ENCODE measurements at places on chromosomes 5 and 9.
A peak's percentile ranks its signal among the peaks of the same experiment; 100 is the strongest.

GRCh38 chr9:130981002-130981755 is 27.8 kb upstream of the LAMC3 start:
- no peak for DNase-seq

DNA sequence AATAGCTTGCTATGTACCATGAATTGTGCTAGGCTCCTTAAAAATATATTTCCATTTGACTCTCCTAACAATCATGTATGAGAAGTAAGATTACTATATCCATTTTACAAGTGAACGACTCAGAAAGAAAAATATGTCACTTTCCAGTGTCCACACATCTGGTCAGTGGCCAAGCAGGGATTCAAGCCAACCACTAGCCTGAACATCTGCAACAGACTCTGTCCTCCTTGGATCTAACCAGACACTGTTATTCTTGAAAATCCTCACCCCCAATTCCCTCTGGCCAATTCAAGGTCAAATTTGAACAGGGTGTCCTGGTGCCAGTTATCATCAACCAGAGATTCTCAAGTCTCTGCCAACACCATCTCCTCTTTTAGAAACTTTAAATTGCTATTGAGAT is 344.1 kb upstream of the WWC1 start:
- peak; percentile 40 for DNase-seq

DNA sequence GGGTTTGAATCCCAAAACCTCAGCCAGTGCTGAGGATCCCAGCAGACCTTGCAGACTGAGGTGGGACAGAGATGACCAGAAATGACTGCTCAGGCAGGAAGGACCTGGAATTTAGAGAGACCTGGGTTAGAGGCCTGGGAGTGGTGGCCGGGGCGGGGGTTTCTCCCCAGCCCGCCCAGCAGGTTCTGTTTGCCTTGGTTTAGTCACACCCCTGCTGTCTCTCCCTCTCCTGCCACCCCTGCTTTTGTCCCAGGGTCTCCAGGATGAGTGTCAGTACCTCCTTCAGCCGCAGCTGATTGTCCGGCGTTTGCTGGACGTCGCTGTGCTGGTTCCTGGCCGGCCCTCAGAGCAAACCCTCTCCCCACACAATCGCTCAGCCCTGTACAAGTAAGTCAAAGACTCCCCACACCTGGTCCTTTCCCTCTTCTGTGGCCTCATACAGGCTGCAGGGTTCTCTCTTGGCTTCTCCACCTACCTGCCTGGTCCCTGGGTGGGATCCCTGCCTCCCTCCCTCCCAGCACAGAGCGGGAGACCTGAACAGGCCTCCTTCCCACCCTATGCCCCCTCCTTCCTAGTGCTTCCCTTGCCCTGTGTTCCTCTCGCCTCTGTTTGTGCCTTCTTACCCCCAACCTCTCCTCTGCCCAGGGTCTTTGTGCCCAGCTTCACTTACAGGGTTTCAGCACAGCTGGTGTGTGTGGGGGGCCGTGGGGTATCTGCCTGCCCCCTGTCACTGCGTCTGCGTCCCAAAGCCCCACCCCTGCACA is 12.0 kb downstream of the TMEM8B start:
- no peak for DNase-seq

DNA sequence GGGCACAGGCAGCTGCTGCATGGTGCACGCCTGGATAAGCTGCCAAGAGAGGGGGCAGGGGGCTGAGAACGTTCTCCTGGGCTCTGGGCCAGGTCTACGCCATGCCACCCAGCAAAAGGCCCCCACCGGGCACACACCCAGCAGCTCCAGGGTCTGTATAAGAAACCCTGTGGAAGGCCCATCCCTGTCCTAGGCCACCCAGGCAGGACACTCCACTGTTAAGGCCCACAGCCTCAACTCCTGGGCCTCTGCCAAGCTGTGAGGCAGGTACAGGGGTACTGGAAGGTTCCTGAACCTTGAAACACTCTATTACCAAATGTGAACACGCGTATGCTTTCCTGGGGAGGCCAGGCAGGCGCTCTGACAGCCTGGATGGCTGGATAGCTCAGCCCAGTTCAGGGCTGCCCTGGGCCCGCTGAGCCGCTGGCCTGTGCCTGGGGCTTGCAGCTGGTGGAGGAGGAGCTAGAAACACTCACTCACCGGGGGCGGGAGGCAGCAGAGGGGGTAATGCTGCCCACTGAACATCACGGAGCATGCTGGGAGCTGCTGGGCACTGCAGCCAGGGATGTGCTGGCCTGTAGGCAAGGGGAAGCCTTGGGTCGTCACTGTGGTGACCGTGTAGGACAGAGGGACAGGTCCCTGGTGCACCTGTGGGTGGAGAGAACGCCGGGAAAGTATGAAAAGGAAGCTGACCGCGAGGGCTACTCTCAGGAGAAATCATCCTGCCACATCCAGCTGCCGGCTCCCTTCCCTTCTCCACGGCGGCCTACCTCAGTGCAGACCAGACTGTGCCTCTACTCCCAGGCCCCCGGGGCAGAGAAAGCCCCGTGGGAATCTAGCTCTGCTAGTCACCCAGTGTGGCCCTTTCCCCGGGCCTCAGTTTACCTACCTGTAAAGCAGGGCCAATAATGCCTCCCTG is 6.0 kb downstream of the RNF44 start:
- no peak for DNase-seq

DNA sequence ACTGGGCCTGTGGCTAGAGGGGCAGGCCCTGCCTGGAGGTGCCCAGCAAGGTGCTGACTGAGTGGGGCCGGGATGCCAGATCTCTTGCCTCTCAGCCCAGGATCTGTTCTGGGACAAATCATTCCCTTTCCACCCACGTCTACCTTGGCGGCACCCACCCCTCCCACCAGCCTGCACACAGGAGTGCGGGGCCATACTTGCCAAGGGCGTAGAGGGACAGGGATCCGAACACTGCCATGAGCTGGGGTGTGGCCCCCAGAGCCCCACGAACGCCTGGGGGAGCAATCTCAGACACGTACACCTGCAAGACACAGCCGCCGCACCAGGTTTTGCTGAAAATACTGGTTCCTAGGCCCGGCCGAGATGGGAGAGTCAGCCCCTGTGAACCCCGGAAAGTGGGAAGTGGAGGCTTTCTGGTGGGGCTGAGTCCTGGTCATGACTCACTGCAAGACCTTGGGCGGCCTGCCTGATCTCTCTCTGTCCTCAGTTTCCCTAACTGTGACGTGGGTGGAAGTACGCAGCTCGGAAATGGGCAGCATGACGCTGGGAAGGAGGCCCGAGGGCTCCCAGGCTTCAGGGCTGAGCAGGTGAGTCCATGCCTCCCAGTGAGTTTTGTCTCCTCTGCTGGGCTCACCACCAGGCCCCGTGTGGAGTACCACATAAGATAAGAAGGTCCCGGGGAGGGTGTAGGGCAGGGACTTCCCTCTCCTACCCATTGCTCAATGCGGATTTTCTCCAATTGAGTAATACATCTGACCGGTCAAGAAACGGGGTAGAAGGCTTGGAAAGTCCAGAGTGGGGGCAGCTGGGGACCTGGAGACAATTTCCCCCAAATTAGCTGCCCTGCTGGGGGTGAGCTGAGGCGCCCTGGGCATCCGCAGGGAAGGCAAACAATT is 2.6 kb downstream of the SLC2A6 start:
- DNase-seq = no peak

- DNase-seq = no peak
Measured at GRCh38 chr9:85876628-85877027, 64.3 kb upstream of the NAA35 start.

DNA sequence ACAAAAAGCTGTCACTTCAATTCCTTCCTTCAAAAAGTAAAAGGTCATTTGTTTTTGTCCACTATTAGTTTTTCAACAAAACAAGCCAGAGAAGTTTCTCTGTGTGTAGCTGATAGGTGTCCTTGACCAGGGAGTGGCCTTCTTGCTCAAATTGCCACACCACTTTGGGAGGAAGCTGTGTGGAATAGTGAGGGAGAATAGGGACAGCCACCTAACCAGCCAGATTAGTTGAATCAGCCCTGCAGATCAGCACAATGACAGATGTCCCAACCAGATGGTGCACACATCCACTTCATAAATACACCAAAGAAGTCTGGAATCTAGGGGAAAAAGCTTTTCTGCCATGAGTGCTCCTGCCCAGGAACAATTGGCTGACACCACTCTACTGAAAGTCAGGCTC is 37.2 kb downstream of the NREP start:
- DNase-seq = peak; percentile 46

DNA sequence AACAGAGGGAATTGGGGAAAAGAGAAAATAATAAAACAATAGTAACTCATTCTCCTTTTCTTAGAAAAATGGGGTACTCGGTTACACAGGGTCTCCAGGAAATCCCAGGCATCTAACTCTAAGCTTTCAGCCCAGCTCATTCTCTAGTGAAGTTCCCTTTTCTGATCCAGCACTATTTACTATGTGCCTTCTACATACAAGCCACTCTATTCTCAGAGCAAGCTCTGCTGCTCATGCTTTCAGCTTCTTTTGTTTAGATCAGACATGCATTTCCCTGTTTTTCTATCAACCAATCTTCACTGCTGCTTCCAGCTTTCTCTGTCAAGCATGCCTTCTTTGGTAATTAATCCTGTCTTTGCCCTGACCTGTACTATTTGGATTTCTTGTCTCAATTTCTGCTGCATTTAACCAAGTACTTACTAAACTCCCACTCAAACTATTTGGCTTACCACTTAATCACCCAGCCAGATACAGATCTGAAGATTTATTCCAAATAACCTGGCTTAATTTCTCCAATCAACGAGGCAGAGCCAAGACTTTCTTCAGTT is 25.3 kb downstream of the OSMR start:
- DNase-seq = no peak

GRCh38 chr9:115018547-115019435 is 88.4 kb upstream of the TNFSF8 start:
- peak; percentile 95 for DNase-seq

- no peak for DNase-seq
Measured at GRCh38 chr5:154646745-154647113, 108.4 kb upstream of the LARP1 start.

GRCh38 chr9:127140842-127141675 is 18.6 kb upstream of the ANGPTL2 start:
- no peak for DNase-seq

DNA sequence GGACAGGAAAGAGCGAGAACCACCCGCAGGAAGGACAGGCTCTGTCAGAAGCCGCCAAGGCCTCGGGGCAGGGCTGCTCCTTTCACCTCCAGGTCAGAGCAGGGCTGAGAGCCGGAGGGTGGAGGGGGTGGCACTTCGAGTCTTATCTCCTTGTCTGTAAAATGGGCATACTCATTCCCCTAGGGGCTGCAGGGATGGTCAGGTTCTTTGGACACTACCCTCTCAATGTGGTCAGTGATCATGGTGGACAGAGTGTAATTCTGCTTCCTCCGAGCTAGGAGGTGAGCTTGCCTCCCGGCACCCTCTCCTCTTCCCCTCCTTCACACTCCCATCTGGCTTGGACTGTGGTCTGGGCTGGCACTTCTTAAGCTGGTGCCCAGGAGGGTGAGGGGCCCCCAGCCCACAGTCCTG is 39.6 kb downstream of the RGS3 start:
- DNase-seq = no peak

GRCh38 chr5:42301349-42301748 is 121.9 kb upstream of the GHR start:
- DNase-seq = peak; percentile 78

DNA sequence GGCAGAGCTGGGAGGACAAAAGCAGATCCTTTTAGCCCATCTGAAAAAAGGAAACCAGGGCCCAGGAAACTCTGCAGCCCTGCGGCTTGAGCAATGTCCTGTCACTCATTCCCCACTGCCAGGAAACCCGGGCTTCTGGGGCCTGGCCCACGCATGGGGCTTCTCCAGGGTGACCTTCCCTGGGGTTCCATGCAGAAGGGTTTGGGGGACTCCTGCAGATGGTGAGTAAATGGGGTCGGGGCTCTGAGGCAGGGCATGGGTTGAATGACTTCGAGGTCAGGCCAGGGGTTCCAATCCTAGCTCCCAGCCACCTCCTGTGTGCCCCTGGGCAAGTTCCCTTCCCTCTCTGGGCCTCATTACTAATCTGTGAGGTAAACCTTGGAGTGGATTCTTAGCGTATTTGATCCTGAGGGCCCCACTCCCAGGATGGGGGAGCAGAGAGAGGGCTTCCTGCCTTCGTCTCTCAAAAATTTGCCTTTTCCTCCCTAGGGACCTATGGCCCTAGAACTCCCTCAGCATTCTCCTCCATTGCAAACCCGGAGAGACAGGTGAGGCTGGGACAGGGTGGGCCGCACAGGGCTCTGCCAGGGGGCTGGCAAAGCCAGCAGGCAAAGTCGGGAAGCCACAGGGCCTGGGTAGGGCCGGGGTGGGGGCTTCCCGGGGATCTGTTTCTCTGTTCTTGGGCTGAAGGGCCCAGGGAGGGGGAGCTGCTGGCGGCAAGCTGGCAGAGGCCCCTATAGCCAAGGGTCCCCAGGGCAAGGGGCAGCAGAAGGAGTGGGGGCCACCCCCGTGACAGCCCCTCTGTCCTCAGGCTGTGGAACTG is 25.8 kb downstream of the ADGRD2 start:
- no peak for DNase-seq

DNA sequence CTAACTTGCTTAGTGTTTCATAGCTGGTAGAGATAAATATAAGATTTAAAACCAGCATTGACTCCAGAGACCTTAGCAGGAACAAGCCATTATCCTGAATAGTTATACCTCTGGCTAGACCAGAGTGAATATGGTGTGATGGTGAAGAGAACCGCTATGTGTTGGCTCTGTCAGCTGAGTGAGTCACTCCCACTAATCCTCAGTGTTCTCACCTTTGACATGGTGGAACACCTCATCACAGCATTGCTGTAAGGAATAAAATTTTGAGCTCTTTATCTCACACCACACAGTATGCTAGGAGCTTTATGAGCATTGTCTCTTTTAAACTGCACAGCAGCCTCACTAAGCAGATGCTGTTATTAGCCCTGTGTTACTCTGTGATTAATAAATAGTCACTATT is 90.7 kb upstream of the DHFR start:
- no peak for DNase-seq

GRCh38 chr9:2919347-2919746 is 75.5 kb upstream of the PUM3 start:
- peak; percentile 72 for DNase-seq

DNA sequence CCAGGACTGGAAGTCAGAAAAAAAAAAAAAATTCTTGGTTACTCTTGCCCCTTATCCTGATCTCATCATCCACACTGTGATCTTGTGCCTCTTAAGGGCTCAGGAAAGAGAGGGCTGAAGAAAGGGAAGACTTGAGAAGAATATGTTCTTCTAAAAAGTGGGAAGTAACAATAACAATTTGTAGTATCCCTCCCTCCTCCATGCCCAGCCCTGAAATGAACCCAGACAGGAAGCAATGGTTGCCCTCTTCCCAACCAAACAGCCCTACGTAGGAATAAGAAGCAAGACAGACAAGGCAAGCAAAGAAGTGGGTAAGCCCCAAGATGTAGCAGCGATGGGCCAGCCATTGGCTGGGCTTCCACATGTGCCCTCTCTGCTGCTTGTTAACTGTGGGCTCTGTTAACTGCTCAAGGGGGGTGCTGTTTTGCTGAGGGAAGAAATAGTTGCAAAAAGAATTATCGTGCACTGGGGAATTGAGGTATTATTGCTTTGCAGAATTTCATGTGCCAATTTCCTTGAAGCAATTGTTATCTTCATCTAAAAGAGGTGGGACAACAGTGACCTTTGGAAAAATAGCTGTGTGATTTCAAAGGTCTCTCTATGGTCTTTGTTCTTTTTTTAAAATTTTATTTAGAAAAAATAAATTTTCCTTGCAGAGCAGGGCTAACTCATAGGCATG is 146.6 kb upstream of the PCA3 start:
- no peak for DNase-seq

- no peak for DNase-seq
Measured at GRCh38 chr5:130171699-130172098, 267.4 kb downstream of the CHSY3 start.

GRCh38 chr9:106405871-106406435 is 457.0 kb upstream of the ZNF462 start:
- DNase-seq = peak; percentile 58

Measured in fibroblast of skin of back (primary cell).